Omental fat pad (tissue), 4 donors: ENCODE measurements at places on chromosomes 7 and 10. TPM values are rescaled to one million over a fixed set of nuclear protein-coding genes. Genes with fewer than 3 reads are reported as not detected.

PIK3CG gene
- total RNA-seq, result 8.6 TPM

CALML3 gene
- not detected for total RNA-seq

MBLAC1 gene
- 1.3 TPM for total RNA-seq

CABCOCO1 gene
- total RNA-seq, result 0.65 TPM

LRIT1 gene
- not detected for total RNA-seq

ZDHHC6 gene
- 35.9 TPM for total RNA-seq

GRCh38 chr10:71589617-71590551 lies 129.7 kb downstream of the C10orf105 start:
- DNase-seq, result no peak

DNA sequence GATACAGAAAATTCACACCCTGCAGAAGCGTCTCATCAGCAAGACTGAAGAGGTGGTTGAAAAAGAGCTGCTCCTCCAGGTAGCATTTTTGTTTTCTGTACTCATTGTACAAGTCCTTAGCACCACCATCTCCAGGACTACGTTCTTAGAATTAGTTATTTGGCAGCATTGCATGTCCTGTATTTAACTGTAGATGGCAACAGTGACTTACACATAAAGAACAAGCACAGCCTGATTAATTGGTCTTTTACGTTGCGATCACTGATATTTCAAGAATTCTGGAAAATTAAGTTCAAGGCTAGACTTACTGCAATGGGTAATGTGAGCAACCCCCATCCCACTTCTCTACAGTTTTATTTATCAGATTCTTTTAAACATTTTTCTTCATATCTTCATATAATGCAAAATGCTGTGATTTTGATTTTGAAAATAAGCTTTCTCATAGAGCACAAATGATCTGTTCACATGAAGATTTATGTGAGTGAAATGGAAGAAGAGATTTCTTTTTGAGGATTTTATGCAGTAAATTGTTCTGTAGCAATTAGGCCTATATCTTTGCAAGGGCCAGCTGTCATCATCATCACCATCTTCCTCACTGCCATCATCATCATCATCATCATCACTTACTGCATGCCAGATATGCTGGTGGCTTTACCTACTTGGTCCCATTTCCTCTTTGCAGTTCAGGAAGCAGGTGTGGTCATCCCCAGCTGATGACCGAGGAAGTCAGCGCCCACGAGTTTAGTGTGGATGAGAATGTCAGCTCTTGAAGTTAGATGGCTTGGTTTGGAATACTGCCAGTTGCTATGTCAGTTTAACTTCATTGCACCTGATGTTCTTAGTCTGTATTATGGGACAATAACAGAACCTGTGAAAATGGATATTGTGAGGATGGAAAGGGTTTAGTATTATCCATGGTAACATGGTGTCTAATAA lies 53.4 kb downstream of the CFAP58 start:
- DNase-seq, result no peak

DNA sequence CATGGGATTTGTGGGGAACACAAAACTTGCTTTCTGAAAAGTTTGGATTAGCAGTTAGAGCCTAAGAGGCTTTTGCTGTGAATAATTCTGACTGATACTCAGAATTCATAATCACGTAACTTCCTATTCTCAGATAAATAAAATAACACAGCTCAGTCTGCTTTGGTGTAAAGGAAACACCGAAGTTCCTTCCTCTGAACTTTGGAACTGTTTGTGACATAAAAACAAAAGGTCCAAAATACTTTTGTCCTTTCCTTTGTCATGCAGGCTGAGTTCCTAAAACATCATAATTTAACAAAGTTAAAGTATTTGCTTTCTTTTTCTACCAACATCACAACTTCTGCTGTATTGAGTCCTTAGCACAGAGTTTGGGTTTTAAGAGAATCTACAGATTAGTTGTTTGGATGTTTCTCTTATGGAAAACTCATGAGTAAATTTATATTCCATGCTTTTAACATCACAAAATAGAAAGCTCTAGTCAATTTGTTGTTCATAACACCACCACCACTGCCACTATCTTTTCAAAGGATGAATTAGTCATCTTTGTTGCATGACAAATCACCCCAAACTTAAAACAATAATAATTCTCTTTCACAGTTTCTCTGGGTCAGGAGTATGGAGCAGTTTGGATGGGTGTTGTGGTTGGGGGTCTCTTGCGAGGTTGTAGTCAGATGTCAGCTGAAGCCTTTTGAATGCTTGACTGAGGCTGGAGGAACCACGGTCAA lies 123.4 kb downstream of the REEP3 start:
- no peak for DNase-seq

DNA sequence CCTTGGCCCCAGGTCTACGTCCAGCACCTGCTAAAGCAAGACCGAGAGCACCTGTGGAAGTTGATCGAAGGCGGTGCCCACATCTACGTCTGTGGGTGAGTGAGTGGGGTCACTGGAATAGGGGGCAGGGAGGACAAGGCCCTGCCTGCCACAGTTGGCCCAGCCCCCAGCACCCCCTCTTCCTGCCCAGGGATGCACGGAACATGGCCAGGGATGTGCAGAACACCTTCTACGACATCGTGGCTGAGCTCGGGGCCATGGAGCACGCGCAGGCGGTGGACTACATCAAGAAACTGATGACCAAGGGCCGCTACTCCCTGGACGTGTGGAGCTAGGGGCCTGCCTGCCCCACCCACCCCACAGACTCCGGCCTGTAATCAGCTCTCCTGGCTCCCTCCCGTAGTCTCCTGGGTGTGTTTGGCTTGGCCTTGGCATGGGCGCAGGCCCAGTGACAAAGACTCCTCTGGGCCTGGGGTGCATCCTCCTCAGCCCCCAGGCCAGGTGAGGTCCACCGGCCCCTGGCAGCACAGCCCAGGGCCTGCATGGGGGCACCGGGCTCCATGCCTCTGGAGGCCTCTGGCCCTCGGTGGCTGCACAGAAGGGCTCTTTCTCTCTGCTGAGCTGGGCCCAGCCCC lies 8.1 kb downstream of the TMEM120A start:
- no peak for DNase-seq

DNA sequence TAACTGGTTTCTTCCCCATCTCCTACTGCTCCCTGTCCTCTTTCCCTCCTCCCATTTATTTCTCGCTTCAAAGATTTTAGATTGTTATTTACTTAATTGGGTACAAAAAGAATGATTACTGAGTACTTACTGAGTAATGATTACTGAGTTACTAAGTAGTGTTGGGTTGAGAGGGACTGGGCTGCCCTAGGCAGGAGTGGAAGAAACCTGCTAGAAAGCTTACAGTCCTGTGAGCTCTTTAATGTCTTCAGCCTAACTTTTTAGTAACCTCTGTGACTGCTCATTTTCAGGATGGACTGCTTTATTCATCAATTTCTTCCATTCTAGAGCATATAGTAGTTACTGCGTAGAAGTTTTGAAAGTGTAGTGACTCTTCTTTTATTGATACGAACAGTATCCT lies 7.6 kb downstream of the PHF14 start:
- DNase-seq, result no peak

DNA sequence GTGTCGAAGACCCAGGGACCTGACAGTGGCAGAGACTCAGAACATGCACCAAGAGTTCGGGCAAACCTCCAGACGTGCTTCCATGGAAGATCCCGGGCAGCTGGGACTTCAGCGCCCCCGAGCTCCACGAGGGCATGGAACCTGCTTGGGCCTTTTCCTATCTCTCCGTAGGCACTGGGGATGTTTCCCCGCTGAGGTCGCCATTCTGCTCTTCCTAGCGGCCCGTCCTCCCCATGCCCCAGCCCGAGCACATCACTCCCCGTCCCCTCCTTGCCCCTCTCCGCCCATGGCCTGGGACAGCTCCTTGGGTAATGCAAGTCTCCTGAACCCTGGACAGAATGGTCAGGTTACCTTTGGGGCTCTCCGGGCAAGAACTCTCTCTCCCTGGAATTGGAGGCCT lies 32.3 kb upstream of the SHH start:
- DNase-seq, result no peak

DNA sequence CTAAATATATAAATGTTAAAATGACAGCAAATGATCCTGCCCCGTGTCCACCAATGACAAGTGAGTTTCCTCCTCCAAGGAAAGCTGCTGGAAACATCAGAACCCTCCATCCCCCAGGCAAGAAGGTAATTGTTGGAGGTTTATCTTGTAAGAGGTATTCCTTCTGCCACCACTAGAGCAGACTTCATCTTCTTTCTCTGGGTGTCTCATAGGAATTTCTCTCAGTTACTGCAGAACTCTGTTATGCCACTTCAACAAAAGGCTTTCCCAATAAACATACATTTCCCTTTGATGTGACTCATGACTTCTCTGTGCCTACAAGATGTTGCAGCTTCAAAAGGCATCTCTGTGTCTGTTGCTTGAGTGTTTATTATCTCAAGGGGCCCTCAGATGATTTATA lies 279.1 kb downstream of the BMPER start:
- no peak for DNase-seq

DNA sequence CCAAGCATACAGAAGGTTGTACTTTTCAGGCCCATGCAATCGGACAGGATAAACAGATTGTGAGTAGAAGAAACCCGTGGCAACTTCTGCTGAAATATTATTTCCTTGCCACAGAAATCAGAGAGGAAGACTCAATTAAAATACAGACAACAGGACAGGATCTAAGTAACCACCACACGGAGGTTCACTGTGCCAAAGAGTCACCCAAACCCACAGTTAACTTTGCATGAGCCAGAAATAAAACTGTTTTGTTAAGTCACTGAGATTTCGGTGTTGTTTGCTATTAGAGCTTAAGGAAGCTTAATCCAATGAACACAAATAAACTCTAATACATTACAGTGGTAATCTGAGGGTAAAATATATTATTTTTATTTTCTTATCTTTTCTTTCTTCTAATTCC lies 14.0 kb downstream of the PNPLA8 start:
- DNase-seq, result no peak

DNA sequence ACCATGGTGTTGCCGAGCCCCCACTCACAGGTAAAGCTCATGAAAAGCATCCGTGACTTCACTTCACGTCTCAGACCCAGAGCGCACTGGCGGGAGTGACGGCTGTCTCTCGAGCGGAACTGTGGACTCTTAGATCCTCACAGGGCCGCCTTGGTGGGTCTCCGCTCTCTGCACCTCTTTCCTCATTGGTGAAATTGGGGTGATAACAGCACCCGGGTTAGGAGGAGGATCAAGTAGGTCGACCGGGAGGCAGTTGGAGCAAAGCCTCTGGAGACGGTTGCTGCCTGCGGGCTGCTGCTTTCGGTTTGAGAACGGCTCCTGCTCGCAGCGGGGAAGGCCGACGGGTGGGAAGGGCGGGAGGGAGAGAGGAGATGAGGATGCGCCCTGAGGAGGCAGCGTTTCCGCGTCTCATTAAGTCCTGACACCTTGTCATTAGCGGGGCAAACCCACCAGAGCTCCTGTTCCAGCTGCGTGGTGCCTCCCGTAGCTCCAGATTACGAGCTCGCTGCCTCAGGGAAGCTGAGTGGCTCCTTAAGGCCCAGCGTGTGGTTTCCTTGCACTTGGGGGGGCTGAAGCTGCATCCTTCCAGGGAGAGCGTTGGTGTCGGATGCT lies 51.9 kb upstream of the CFAP46 start:
- no peak for DNase-seq

DNA sequence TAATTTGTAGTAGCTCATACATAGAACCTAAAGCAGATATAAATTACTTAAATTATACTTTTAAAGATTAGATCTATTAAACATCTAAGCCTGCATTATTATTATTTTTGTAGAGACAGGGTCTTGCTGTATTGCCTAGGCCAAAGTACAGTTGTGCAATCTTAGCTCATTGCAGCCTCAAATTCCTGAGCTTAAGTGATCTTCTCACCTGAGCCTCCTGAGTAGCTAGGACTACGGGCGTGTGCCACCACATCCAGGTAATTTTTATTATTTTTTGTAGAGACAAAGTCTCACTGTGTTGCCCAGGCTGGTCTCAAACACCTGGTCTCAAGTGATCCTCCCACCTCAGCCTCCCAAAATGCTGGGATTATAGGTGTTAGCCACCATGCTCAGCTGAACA lies 46.7 kb downstream of the RALA start:
- DNase-seq, result no peak

DNA sequence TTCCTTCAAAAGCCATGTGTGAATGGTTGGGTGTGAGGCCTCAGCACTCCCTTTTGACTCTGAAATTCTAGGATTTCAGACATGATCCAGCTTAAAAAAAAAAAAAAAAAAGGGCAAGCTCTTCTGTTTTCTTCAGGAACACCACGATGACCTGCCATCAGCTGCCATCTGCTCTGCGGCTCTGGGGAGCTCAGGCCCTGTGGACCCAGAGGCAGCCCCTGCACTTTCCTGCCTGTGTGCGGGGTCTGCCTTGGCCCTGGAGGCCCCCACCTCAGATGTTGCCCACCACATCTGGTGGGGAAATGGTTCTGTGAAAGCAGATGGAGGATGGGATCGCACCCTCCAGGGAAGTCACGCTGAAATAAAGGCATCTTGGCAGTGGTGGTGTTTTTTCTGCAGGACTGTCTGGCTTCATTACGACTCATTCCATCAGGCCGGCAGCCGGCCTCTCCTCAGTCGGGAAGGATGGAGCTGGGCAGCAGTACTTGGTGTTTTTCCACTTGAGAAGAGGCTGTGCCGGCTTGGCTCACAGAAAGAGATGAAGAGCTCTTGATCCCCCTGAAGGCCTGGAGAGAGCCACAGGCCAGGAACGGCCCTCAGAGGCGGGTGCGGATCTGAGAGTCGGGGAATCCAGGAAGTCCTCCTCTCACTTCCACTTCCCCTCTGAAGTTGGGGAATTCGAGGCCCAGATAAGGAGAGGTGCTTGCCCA lies 66.1 kb upstream of the AQP1 start:
- no peak for DNase-seq

GRCh38 chr10:63266391-63267316 lies 133.5 kb downstream of the NRBF2 start:
- DNase-seq, result no peak

DNA sequence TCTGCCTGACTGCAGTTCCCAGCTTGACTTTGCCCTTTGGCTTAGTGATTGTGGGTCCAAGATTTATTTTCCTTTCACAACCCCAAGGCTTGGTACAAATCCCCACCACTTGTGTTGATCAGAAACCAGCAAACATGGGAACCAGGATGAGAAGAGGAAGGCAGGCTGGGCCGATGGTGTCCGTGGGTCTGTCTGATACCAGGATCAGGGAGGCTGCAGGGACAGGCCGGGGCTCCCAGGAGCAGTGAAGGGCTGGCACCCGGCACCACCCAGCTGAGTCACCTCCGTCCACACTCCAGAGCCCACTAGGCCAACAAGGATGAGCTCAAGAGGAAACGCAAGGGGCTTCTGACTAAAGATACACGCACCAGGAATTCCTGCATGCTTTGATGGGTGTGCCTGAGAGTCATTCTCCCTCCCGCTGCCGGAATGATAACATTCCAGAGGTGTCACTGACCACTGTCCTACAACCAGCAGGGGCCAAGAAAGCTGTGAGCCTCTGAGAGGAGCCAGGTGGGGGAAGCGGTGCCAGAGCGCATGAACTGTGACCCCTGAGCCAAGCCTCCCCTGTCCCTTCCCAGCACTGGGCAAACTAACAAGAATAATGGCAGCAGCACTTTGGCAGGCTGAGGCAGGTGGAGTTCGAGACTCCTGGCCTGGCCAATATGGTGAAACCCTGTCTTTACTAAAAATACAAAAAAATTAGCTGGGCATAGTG lies 29.2 kb upstream of the PROSER2 start:
- DNase-seq, result no peak
